Stomach (tissue), 19 donors: ENCODE measurements at places on chromosomes 11 and 22. TPM values are rescaled to one million over a fixed set of nuclear protein-coding genes. Genes with fewer than 3 reads are reported as not detected.

- no peak for DNase-seq
- no peaks in the 10 kb centered on the region for H3K27me3 ChIP-seq
- no peaks in the 10 kb centered on the region for H3K4me1 ChIP-seq
- H3K36me3 ChIP-seq, result no peaks in the 10 kb centered on the region
- H3K4me3 ChIP-seq, result no peak overlapping the region
Observed at GRCh38 chr11:84993386-84993785, 633.8 kb downstream of the DLG2 start.

Gene NLRP6
- total RNA-seq, result 3.6 TPM

Gene CCDC116
- total RNA-seq, result not detected

DNA sequence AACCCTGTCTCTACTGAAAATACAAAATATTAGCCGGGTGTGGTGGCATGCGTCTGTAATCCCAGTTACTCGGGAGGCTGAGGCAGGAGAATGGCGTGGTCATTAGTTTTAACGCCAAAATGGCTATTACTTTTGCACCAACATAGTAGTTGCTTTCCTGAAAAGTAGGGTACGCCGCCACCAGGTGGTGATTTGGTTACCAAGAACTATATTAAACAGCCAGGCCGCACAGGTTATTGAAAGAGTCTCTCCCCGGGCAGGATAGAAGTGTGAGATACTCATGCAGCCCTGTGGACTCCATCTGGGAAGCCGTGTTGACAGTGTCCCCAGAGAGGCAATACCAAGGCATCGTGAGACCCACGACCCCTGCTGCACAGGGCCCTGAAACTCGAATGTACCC lies 24.6 kb upstream of the LRRC32 start:
- no peaks in the 10 kb centered on the region for H3K27me3 ChIP-seq
- H3K36me3 ChIP-seq, result no peaks in the 10 kb centered on the region
- no peaks in the 10 kb centered on the region for H3K4me1 ChIP-seq
- DNase-seq, result no peak
- no peak overlapping the region for H3K27ac ChIP-seq

Gene FGF3
- total RNA-seq, result not detected

DNA sequence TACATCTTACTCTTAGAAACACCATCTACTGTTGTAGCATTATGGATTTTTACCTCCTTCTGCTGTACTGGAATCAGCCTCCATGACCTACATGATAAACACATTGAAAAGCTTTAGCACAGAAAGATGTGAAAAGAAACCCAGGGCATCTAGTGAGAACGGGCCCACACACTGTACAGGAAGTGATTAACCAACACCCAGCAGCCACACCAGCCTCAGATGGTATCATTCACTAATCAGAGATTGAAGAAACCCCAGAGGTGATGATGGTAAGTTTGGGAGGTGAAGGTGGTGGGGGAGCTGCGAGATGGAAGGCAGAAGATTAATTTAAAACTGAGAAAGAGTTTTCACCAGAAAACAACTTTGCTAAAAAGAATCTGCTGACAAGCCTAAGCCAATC lies 46.1 kb downstream of the RASSF10 start:
- no peaks in the 10 kb centered on the region for H3K27me3 ChIP-seq
- H3K4me1 ChIP-seq, result peaks cover 24% of the 10 kb centered on the region
- H3K36me3 ChIP-seq, result no peaks in the 10 kb centered on the region
- no peak for DNase-seq

Gene OR51I2
- total RNA-seq, result not detected

Gene GRAMD4
- total RNA-seq, result 21.5 TPM

GRCh38 chr11:93072229-93072914 lies 102.9 kb downstream of the MTNR1B start:
- H3K27me3 ChIP-seq, result no peaks in the 10 kb centered on the region
- no peak overlapping the region for H3K27ac ChIP-seq

- H3K4me1 ChIP-seq, result peaks cover 99% of the 10 kb centered on the region
- no peaks in the 10 kb centered on the region for H3K27me3 ChIP-seq
- peaks cover 17% of the 10 kb centered on the region for H3K36me3 ChIP-seq
- H3K27ac ChIP-seq, result peak overlapping the region; percentile 38
- no peak overlapping the region for H3K4me3 ChIP-seq
Observed at GRCh38 chr11:63847363-63847762, 8.5 kb downstream of the MARK2 start.

- H3K4me1 ChIP-seq, result no peaks in the 10 kb centered on the region
- H3K4me3 ChIP-seq, result no peak overlapping the region
- no peak for DNase-seq
- no peaks in the 10 kb centered on the region for H3K27me3 ChIP-seq
- H3K36me3 ChIP-seq, result no peaks in the 10 kb centered on the region
- no peak overlapping the region for H3K27ac ChIP-seq
Observed at GRCh38 chr11:57202281-57202680, 20.5 kb downstream of the LRRC55 start.

DNA sequence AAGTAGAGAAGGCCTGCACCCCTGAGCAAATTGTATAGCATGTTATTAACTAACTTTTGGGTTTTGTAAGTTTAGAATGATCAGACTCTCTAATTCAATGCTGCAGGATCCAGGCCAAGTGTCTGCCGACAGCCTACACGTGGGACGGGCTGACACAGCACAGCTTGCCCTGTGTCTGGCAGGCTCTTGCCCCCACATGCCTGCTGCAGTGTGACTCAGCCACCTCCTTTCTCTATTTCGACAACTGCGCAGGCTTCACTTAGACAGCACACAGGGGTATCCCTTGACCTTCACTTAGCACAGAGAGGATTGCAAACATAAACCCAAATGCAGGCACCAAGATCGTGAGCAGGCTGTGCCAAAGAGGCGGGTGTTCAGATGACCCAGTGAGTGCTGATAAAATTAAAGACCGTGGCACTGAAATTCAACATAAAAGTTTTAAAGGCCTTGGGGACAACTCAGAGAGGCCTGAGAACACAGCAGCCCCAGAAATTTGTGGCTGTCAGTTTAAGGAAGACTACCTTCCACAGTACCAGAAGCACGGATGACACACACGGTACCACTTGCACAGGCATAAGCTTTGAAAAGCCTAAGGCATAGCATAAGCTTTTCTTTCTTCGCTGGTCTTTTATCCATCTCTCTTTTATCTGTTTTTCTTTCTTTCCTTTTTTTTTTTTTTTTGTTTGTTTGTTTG lies 37.8 kb downstream of the SCN3B start:
- H3K4me3 ChIP-seq, result no peak overlapping the region
- no peak overlapping the region for H3K27ac ChIP-seq
- peaks cover 47% of the 10 kb centered on the region for H3K36me3 ChIP-seq
- no peak for DNase-seq
- H3K27me3 ChIP-seq, result no peaks in the 10 kb centered on the region
- H3K4me1 ChIP-seq, result no peaks in the 10 kb centered on the region

Gene RFPL1
- total RNA-seq, result not detected

Gene CSRP3
- total RNA-seq, result not detected

DNA sequence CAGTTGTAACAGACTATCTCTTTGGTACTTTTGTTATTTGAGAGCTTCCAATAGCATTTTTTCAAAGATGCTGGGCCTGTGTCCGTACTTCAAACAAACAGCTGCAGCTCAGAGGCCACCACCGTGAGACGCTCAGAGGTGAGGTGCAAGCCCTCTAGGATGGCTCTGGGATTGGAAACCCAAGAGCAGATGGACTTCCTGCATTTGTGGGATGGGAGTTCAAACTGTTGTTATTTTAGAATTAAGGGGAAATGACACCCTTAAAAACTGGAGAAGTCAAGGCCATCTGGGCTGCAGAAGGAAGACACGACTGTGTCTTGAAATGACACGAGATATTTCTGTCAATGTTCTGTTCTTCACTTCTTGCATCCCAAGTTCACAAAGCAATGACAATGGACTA lies 9.2 kb upstream of the IL10RA start:
- no peaks in the 10 kb centered on the region for H3K36me3 ChIP-seq
- no peak for DNase-seq
- H3K27me3 ChIP-seq, result peaks cover 8% of the 10 kb centered on the region
- no peak overlapping the region for H3K27ac ChIP-seq
- peaks cover 10% of the 10 kb centered on the region for H3K4me1 ChIP-seq

Gene C1QTNF5
- 11.4 TPM for total RNA-seq

Gene CD3G
- 9.5 TPM for total RNA-seq

- peaks cover 4% of the 10 kb centered on the region for H3K4me1 ChIP-seq
- H3K27me3 ChIP-seq, result no peaks in the 10 kb centered on the region
- H3K36me3 ChIP-seq, result peaks cover 7% of the 10 kb centered on the region
- H3K27ac ChIP-seq, result peak overlapping the region; percentile 38
Observed at GRCh38 chr11:58525037-58525614, 17.2 kb upstream of the OR5B21 start.

DNA sequence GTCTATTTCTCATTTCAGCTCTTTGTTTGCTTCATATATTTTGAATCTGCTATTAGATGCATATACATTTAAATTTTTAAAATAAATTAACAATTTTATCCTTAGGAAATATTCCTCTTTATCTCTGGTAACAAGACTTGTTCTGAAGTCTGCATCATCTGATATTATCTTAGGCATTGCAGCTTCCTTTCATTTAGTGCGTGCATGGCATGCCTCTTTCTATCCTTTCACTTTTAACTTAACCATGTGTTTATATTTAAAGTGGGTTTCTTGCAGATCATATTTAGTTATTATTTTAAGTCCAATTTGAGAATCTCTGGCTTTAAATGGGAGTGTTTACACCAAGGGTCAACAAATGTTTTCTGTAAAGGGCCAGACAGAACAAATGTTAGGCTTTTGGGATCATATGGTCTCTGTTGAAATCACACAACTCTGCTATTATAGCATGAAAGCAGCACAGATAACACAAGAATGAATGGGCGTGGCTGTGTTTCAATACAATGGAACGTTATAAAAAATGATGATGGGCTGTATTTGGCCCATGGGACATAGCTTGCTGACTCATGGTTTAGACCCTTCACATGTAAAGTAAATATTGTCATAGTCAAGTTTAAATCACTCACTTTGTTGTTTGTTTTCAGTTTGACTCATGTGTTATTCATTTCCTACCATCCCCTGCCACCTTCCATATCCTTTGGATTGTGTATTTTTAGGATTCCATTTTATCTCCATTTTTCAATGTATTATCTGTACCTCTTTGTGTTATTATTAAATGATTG lies 83.9 kb upstream of the SNX19 start:
- H3K36me3 ChIP-seq, result no peaks in the 10 kb centered on the region
- H3K27ac ChIP-seq, result no peak overlapping the region
- no peaks in the 10 kb centered on the region for H3K27me3 ChIP-seq
- H3K4me3 ChIP-seq, result no peak overlapping the region
- DNase-seq, result no peak

GRCh38 chr11:64745521-64746328 lies 1.8 kb upstream of the RASGRP2 start:
- H3K36me3 ChIP-seq, result peaks cover 9% of the 10 kb centered on the region
- H3K27me3 ChIP-seq, result peaks cover 50% of the 10 kb centered on the region
- peak; percentile 88 for DNase-seq
- peaks cover 52% of the 10 kb centered on the region for H3K4me1 ChIP-seq

- peaks cover 98% of the 10 kb centered on the region for H3K4me1 ChIP-seq
- peak; percentile 83 for DNase-seq
- H3K4me3 ChIP-seq, result no peak overlapping the region
- H3K27ac ChIP-seq, result peak overlapping the region; percentile 54
- H3K36me3 ChIP-seq, result no peaks in the 10 kb centered on the region
Observed at GRCh38 chr11:44572884-44573283, 7.4 kb downstream of the CD82 start.

DNA sequence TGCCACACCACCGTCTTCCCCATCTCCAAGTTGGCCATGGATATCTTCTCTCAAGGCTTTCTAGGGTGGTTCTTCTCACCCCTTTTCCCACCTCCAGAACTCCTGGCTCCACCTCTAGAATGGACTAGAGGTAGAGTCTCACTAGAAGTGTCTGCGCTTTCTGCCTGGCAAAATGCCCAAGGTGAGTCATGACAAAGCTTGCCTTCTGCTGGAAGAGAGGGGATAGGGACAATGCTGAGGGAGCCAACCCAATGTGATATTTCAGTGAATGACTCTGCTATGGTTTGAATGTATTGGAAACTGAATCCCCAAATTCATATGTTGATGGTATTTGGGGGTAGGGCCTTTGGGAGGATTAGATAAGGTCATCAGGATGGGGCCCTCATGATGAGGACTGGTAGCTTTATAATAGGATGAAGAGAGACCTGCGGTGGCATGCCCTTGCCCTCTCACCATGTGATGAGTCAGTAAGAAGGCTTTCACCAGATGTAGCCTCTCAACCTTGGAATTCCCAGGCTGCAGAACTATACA lies 4.1 kb upstream of the CD82 start:
- no peak overlapping the region for H3K4me3 ChIP-seq
- H3K4me1 ChIP-seq, result peaks cover 37% of the 10 kb centered on the region
- no peaks in the 10 kb centered on the region for H3K27me3 ChIP-seq
- no peak overlapping the region for H3K27ac ChIP-seq

DNA sequence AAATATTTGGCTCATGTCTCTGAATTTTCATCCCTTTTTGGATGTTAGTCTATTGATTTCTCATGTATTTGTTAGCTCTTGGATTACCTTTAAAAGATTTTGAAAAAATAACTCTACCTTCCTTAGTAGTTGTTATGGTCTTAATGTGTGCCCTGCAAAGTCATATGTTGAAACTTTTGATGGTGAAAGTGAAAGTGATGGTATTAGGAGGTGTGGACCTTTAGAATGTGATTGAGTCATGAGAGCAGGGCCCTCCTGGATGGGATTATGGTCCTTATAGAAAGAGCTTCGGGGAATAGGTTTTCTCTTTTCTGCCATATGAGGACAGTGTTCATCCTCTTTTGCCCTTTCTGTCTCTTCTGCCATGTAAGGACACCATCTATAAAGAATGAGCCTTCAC lies 33.6 kb upstream of the MPPED2 start:
- H3K36me3 ChIP-seq, result no peaks in the 10 kb centered on the region
- no peak overlapping the region for H3K4me3 ChIP-seq
- H3K27me3 ChIP-seq, result no peaks in the 10 kb centered on the region
- H3K27ac ChIP-seq, result no peak overlapping the region
- DNase-seq, result no peak
- no peaks in the 10 kb centered on the region for H3K4me1 ChIP-seq

Gene BAIAP2L2
- 1.3 TPM for total RNA-seq

DNA sequence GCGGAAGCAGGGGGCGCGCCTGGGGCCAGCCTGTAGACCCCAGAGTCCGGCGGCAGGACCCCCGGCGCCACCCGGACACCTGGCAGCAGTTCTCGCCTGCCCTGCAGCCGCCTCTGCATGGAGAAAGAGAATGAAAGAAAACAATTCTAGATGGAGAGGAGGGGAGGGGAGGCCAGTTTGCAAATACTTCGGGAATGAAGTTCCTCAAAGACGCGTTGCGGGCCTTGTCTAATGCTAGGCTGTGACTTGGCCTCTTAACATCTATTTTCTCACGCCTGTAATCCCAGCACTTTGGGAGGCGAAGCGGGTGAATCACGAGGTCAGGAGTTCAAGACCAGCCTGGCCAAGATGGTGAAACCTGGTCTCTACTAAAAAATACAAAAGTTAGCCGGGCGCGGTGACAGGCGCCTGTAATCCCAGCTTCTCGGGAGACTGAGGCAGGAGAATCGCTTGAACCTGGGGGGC lies 2.1 kb upstream of the BARX2 start:
- DNase-seq, result peak; percentile 25
- no peaks in the 10 kb centered on the region for H3K36me3 ChIP-seq
- no peak overlapping the region for H3K27ac ChIP-seq
- H3K4me1 ChIP-seq, result peaks cover 49% of the 10 kb centered on the region
- peaks cover 10% of the 10 kb centered on the region for H3K27me3 ChIP-seq
- peak overlapping the region; percentile 48 for H3K4me3 ChIP-seq

- peaks cover 21% of the 10 kb centered on the region for H3K4me1 ChIP-seq
- no peak overlapping the region for H3K4me3 ChIP-seq
- no peaks in the 10 kb centered on the region for H3K36me3 ChIP-seq
- H3K27me3 ChIP-seq, result no peaks in the 10 kb centered on the region
Observed at GRCh38 chr11:75949023-75949672, 134.1 kb downstream of the UVRAG start.
